ENCODE measurements at places on chromosomes 11 and 22. TPM values are rescaled to one million over a fixed set of nuclear protein-coding genes. Genes with fewer than 3 reads are reported as not detected.

Gene ZNF214
- total RNA-seq = 3.3 TPM

Gene TTC36
- 1.0 TPM for total RNA-seq

Gene OR5D16
- total RNA-seq = not detected

Gene GALNT18
- 46.4 TPM for total RNA-seq

Gene RASSF10
- 4.3 TPM for total RNA-seq
